Mucosa of gallbladder (tissue), 1 donor: ENCODE measurements at places on chromosomes 12 and 14. TPM values are rescaled to one million over a fixed set of nuclear protein-coding genes. Genes with fewer than 3 reads are reported as not detected.
A peak's percentile ranks its signal among the peaks of the same experiment; 100 is the strongest.

TRPV4 gene
- 2.1 TPM for total RNA-seq

- DNase-seq = no peak
These were observed 143.6 kb downstream of the RGS6 start for GRCh38 chr14:72075649-72076334.

- no peak for DNase-seq
These were observed 566.1 kb downstream of the BCL11B start for GRCh38 chr14:98705871-98706300.

- peak; percentile 34 for DNase-seq
These were observed 2.4 kb upstream of the A2M start for GRCh38 chr12:9118158-9118557.

PIWIL1 gene
- 0.12 TPM for total RNA-seq

OSGEP gene
- 35.4 TPM for total RNA-seq

MANSC1 gene
- 66.7 TPM for total RNA-seq

DNA sequence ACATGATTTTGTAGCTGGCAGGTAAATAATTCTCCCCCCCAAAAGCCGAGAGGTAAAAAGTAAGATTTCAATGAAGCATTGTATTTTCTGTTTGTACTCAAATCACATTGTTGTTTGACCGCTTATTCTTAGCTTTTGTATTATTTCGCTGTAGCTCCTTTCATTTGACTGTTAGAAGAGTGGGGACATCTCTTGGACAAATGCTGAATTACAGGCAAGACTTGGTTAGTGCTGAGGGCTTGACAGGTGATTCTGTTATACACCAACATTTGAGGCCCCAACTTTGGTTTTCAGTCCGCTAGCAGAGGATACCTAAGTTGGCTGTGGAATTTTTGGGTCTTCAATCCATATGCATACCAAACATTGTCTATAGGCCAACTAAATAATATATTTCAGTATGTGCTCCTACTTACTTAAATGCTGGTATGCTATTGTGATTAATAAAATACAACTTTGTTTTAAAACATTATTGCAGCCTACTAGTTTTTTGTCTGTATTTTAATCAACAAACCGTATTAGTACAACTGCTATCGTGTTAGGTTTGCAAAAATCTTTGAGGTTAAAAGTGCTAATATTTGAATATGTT is 102.2 kb downstream of the ERC1 start:
- no peak for DNase-seq

- no peak for DNase-seq
These were observed 85.2 kb upstream of the MYF6 start for GRCh38 chr12:80622271-80622670.

GRCh38 chr14:105384041-105384557 is 14.2 kb upstream of the TEX22 start:
- DNase-seq = no peak

- peak; percentile 85 for DNase-seq
These were observed 12.0 kb upstream of the TRPV4 start for GRCh38 chr12:109844983-109845823.

- DNase-seq = no peak
These were observed 87.3 kb upstream of the RFX4 start for GRCh38 chr12:106495354-106495965.

DNA sequence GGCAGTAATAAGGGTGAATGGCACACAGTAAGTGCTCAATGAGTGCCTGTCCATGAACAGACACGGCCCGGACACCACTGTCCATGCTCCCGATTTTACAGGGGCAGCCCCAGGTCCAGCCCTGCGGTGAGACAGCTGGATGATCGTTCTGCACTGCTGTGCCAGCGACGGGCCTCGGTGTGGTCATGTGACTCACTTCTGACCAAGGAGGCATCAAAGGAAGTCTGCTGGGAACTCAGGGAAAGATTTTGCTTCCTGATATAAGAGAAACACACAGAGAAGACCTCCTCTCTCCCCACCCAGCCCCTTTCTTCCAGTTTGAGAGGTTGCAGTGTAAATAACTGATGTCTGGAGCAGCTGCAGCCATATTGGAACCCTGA is 126.6 kb downstream of the SCARB1 start:
- DNase-seq = no peak

- peak; percentile 79 for DNase-seq
These were observed 657.5 kb upstream of the TBX3 start for GRCh38 chr12:115341442-115341841.

DNA sequence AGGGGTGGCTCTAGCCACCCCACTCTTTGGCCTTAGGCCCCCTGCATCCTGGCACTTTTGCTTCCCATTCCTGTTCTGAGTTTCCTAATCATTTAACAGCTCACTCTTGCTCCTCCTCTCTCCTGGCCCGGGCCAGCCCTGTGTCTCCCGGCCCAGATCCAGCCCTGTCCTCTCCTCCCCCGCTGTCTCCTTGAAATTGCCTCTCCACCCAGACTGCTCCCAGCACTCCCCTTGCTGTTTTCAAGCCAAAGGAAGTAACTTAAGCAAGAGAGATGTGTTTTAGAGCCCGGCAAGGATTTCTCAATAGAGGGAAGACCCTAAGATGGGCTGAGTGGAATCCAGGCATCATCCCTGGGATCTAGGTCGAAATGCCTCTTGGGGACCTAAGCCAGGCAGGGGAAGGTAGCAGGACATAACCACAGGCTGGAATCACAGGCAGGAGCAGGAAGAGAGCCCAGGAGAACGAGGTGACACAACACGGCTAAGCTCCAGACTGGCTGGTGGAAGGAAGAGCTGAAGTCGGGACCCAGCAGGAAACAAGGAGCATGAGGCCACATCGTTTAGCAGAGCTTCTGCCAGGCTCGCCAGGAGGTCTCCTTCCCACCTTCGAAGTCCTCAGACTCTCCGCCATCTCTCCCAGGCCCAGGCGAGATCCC is 2.0 kb upstream of the LRP1-AS start:
- DNase-seq = peak; percentile 55

GRCh38 chr12:120231316-120232011 is 30.6 kb upstream of the RPLP0 start:
- peak; percentile 63 for DNase-seq

DNA sequence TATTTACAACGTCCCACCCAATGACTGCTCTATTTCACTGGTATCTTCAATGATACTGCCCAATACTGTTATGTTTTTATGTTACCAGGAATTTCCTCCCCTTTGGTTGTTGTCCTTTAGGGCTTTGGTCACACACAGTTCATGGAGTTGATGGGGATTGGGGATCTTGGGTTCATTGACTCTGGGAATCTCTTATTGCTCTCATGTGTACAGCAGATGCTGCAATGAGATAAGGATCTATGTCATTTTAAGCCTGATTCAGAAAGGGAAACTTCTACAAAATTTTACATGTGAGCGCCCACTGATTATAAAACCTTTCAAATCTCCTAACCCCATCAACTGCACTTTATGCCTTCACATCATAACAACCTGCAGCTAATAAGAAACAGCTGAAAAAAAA is 67.2 kb downstream of the FAR2 start:
- DNase-seq = no peak

HRK gene
- total RNA-seq = 0.03 TPM

GRCh38 chr14:73961192-73961591 is 11.1 kb downstream of the COQ6 start:
- no peak for DNase-seq

DNA sequence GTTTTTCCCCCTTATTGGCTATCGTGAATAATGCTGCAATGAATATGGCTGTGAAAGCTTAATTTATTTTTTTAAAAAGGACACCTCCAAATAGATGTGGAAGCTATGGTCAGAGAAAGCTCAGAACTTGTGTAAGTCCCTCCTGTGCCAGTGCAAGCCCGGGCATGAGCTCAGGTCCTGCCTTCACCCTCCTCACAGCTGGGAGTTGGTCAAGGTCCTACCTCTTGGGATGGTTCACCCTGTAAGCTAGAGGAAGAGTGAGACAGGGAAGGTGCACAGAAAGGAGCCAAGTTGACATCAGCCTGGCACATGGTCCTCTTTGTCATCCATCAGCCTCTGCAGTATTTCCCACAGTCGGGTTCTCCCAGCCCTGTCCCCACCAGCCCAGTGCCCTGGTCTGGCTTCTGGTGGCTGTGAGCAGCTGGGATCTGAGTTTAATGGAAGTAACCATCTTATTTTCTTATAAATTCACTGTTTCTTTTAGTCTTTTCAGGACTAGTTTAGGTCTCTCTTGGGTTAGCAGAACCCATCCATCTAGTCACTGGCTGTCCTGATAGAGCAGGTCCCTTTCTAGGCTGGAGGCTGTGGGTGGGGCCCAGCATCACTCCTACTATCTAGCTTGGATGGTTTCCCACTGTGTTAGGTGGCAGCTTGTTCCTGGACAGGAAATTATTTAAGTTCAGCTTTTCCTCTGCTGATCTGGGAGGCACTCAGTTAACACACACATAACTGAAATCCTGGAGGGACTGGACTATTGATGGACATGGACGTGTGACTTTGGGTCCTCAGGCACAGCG is 11.8 kb upstream of the PLEKHG3 start:
- DNase-seq = no peak

SLC38A4 gene
- 0.69 TPM for total RNA-seq

- no peak for DNase-seq
These were observed 2.4 kb downstream of the THTPA start for GRCh38 chr14:23558346-23559009.

DNA sequence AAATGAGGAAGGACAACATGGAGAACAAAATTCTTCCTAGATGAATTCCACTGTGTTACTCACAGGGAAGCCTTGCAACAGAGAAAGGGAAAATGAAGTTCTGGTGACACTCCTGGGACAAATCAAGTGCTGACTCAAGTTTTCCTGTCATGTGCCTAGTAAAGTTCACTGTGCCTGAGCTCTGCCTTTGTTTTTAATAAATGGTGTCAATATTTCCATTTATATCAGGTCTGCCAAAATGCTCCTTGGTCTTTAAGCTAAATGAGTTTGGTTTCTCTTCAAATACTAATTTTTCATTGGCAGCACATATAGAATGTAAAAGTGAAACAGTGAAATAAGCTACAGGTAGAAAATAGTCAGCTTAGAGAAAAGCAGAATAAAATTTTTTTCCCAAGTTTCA is 33.0 kb downstream of the HIGD1C start:
- peak; percentile 45 for DNase-seq

GRCh38 chr14:61455351-61455750 is 134.0 kb downstream of the PRKCH start:
- DNase-seq = no peak

- no peak for DNase-seq
These were observed 14.6 kb downstream of the CFAP54 start for GRCh38 chr12:96503976-96504375.

- DNase-seq = no peak
These were observed 48.5 kb downstream of the BBS10 start for GRCh38 chr12:76299536-76300296.

DNA sequence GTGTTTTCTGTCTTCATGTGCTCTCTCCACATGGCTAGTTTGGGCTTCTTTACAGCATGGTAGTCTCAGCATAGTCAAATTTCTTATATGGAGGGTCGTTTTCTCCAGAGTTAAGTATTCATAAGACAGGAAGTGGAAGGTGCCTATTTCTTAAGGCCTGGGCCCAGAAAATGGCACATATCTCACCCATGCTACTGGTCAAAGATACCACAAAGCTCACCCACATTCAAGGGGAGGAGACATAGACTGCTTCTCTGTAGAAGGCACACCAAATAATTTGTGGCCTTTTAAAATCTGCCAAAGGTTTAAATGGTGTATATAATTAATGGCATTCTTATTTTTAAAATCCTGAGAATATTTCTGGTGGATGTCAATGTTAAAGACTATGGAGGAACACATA is 44.8 kb downstream of the CCDC91 start:
- DNase-seq = no peak

DNA sequence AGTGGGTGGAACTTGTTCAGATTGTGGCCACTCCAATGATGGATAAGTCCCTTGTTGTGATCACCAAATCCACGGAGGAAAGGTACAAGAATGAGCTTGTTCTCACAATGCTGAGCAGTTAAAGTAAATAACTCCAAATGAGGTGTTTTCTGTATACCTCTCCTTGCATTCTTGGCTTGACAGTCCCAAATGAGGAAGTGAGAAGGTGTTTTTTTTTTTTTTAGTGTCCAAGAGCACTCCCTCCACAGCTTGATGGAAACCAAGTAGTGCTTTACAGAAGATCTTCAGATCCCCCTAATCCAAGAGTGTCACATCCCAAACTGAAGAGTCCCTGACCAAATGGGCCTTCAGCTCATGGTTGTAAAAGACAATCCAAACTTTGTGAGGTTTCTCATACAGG is 153.6 kb downstream of the ATP23 start:
- no peak for DNase-seq

- DNase-seq = no peak
These were observed 21.1 kb upstream of the PPP2R5E start for GRCh38 chr14:63564318-63564717.

SMCO3 gene
- total RNA-seq = 0.46 TPM

DNA sequence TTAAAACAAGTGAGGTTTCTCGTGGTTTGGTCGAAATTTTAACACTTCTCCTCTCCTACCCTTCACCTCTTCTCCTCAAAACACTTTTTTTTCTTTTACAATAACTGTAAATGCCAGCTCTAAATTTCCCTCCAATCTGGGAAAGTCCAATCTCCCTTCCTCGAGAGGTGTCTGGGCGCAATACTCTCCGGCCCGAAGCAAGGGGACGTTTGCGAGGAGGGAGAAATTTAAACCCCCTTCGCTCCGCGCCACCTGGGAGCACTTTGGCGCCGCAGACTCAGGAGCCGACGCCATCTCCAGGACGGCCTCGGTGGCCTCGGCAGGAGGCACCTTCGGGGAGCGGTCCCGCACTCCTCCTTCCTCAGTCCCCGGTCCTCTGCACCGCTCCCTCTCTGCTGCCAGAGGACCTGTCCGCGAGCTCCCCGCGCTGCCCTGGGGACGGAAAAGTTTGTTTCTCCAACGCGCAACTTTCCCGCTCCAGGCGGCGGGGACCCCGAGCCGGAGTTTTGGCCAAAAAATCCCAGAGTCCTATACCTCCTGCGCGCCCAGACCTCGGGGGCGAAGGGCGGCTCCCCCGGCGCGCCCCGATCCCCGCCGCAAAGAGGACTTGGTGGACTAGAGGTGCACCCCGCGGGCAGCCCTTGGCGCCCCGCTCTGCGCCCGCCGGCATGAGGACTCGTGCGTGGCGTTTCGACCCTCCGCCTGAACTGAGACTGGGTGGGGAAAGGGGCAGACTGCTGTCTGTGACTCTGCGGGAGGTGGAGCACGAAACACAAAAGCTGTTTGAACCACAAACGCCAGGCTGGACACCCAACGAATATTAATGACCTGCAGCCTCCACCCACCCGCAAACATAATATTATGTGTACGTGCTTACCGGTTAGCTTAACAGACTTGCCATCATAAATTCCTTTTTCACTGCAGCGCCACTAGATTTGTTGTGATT is 95.2 kb upstream of the HMGA2 start:
- no peak for DNase-seq
